ENCODE measurements at places on chromosomes 7 and 10. TPM values are rescaled to one million over a fixed set of nuclear protein-coding genes. Genes with fewer than 3 reads are reported as not detected.

MMS19 gene
- total RNA-seq = 60.0 TPM

ACTR3C gene
- total RNA-seq = 69.9 TPM

GRCh38 chr7:2668401-2668800 is 19.6 kb upstream of the AMZ1 start:
- no peak for DNase-seq

ANKRD1 gene
- total RNA-seq = 4.3 TPM

- no peak for DNase-seq
Observed at GRCh38 chr7:14478834-14479510, 423.6 kb downstream of the DGKB start.

AKR1C4 gene
- total RNA-seq = not detected

GRCh38 chr10:21368728-21369425 is 156.6 kb downstream of the SKIDA1 start:
- DNase-seq = no peak

DNA sequence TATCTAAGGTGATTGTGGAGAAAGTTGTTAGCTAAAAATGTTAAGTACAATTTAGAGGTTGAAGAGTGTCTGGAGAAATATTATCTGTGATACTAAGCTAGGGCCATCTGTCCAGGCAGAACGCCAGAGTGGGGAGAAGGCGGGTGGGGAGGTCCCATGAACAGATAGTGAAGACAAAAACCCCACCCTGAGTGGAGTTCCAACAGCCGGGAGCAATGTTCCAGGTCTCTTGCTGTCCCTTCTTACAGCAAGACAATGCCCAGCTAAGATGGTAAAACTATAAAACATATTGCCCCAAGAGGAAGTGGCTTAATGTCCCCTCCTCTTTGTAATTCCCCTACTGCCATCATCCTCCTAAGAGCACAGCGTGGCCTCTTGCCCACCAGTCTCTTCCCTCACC is 10.4 kb upstream of the IL15RA start:
- no peak for DNase-seq

DNA sequence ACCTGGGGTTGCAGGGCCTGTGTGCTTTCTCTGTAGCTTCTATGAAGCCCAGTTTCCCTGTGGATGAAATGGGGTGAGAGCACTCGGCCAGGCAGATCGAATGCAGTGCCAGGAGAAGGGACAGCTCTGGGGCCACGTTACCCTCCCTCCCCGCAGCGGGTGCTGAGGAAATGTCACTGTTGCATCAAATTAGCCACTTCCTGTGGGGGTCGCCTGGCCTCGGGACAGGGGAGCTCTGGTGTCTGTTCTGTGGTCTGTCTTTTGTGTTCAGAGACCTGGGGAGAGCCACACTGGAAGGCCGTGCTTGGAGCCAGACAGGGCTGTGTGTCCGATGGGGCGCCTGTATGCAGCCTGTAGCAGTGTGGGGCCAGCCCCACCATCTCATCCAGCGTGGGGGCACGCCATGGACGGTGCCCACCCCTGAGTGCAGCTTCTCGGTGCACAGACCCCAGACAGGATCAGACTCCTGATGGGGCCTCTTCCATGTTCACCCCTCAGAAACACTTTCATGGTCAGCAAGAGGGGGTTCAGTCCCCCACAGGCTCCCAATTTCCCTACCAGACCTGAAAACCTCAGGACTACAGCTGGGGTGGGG is 13.6 kb downstream of the TTYH3 start:
- no peak for DNase-seq

IFIT1B gene
- not detected for total RNA-seq

ZCWPW1 gene
- 3.3 TPM for total RNA-seq

- DNase-seq = peak; percentile 40
Observed at GRCh38 chr10:18610517-18610916, 40.9 kb downstream of the NSUN6 start.

CPN1 gene
- not detected for total RNA-seq

- no peak for DNase-seq
Observed at GRCh38 chr10:103580430-103580829, 86.9 kb downstream of the NEURL1 start.

DNA sequence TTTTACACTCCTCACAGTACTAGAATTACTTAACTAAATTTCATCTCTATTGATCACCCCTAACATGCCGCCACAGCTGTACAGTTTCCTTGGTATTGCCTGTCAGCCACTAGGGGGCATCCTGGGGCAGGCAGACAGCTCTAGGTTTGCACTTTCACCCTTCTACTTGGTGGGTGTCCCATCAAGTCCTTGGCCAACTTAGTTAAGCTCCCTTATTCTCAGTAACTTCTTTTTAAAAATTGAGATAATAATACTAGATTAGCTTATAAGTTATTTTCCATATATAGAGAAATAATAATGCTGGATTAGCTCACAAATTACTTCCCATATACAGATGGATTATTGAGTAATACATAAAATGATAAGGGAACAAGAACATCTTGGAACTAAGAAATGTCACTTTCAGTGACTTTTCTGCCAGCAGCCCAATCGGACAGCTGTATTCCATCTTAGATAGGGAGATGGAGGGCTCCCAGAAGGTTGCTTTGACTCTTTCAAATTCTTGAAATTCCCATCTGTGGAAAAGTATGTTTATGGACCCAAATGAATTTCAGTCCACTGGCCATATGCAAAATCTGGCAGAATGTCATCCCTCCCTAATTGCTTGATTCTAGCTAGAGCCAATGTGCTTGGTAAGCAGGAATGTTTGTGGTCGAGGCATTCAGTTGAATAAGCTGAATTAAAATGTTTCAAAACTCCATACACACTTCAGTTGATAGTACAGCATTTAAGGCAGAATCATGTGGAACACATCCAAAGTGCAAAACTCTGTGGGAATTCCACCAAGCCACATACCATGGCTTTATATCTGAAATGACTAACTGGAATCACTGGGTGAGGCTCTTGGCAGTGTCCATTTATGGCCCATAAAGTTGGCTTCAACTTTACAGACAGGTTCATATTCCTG is 309.7 kb downstream of the CSTF2T start:
- DNase-seq = peak; percentile 38

DNA sequence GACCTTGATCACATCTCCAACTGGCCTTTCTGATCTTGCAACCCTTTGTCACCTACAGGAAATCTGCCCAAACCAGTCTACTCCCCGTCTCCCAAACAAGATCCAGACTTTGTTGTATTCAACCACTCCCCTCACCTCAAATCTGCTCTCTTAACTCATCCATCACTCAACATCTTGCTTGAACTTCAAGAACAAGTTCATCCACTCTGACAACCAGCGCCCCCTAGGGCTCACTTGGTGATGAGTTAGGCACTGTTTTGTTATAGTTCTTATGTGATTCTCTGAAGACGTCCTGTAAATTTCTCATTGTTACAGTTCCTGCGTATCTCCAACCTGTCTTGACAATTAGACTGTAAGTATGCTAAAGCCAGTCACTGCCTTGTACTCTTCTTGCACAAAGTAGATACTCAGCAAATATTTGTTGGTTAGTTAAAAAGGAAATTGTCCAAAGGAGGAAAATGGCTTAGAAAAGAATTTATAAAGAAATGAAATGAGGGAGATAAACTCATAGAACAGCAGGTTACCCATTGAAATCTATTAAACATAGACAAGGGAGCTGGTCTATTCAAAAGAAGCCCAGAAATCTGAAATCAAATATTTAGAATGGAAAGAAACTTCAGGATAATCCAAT is 5.3 kb downstream of the FRMD4A start:
- peak; percentile 69 for DNase-seq

CDNF gene
- total RNA-seq = 1.3 TPM

- DNase-seq = no peak
Observed at GRCh38 chr7:141463986-141464385, 87.2 kb upstream of the AGK start.

GRCh38 chr7:155491812-155492211 is 33.9 kb downstream of the EN2 start:
- DNase-seq = no peak

CLDN3 gene
- 94.2 TPM for total RNA-seq

MMP21 gene
- not detected for total RNA-seq

DNA sequence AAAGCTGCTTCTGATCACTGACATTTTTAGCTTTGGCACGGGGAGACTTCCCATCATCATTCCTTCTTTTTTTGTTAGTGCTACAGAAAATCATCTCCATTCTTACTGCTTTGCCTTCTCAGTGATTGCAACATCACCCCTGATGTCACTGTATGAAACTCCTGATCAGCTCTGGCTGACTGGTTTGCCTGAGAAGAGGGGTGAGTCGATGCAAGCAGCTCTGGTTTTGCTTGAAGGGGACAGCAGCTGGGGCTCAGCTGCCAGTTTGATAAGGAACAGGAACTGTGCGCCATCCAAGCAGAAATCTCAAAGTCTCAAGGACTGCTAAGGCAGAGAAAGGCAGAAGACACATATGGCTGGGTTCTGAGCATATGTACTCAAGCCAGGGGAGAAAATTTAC is 808.5 kb upstream of the CELF2 start:
- DNase-seq = no peak

DNA sequence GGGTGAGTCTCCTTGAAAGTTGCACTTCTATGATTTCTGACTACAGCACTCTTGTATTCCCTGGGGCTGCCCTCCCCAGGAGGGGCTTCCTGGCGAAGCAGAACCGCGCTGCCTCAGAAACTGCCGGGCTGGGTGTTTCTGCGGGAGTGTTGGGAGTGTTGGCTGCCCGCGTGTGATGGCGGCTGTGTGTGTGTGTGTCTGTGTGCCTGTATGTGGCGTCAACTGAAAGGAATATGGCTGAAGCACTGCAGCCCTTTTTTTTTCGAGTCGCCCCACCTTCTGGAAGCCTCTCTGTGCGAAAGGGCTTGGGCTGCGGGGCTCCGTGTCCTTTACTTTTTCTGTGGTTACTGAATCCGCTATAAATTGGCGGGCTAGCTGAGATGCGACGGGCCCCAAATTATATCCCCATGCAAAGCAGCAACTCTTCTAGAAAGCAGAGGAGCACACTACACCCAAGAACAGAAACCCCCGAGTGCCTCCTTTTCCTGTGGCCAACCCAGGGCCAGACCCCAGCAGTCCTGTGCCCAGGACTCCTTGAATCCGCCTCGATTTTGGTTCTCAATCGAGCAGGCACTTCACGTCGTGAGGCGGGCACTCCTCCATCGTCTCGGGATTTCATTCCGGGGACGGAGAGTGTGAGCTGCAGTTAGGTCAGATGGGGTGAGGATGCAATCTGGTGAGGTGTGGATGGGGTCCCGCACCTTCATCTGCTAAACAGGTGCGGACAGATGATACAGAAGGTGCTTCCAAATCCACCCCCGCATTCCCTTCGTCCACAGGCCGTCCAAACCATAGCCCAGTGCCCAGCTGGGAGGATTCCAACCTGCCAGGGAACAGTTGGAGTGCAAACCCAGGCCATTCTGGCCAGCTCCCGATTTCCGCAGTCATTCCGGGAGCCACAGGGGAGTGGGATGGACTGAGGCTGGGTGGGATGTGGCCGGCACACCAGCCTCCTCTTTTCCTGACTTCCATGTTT is 22.5 kb upstream of the ZNF273 start:
- no peak for DNase-seq

ACSM6 gene
- total RNA-seq = 0.52 TPM

MACROH2A2 gene
- total RNA-seq = 0.99 TPM

- DNase-seq = no peak
Observed at GRCh38 chr10:112535531-112535951, 88.5 kb downstream of the VTI1A start.

DNA sequence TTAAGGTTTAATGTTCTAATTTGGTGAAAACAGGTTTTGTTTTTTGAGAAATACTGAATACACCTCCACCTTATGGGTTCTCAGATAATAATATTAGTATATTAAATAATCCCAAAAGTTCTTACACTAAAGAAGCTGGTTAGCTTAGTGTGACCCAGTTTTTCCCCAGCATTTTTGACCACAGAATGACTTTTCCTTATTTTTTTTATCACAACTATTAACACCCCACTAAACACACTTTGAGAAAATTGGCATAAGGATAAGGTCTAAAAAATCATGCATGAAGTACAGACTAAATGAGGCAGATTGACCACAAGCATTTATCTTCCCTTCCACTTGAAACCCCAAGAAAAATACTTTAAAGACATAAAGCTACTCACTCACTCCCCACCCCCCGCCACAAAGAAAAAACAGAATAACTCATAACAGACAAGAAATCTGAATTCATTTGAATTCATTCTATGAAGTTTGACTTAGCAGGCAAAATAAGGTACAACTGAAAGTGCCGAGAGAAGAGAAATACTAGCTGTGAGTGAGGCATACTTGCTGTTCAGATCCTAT is 49.7 kb upstream of the WNT16 start:
- no peak for DNase-seq

- peak; percentile 5 for DNase-seq
Observed at GRCh38 chr7:157667731-157668130, 330.9 kb downstream of the DNAJB6 start.

- peak; percentile 61 for DNase-seq
Observed at GRCh38 chr10:6348096-6348874, 145.6 kb downstream of the PFKFB3 start.

AKR1C2 gene
- total RNA-seq = 3.1 TPM

DNA sequence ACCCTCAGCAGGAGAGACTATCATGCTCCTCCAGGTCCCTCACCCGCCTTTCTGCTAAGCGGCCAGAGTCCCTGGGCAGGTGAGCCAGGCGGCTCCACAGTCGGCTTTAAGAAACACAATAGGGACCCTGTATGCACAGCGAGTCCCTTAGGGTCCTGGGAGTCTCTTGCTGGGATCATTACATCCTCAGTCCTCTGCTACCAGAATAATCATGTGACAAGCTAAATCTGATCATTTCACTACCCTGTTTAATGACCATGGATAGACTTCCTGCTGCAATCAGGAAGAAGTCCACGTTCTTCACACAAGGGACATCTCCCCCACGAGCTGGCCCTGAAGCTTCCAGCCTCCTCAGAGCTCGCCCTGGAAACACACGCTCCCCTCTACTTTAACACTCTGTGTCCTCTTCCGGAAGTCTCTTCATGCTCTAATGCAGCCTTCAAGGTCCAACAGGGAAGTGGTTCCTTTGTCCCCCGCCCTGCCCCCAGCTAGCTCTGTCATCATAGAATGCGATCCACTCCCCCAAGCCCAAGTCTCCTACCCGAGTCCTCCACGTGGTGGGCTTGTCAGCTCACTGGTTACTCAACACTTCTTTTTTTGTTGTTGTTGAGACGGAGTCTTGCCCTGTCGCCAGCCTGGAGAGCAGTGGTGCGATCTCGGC is 101.5 kb downstream of the RNF216 start:
- DNase-seq = peak; percentile 75

DNA sequence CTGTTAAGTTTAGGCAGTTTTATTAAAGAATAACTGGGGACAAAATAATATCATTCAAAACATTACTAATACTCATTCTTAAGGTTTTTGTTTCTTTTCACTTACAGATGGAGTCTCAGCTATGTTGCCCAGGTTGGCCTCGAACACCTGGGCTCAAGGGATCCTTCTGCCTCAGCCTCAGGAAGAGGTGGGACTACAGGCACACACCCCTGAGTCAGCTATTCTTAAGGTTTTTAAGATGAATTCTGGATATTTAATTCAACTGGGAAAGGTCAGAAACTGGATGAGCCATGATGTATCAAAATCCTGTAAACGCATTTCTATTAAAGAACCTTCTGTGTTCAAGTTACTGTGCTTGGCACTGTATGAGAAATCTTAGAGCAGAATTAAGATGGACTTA is 3.5 kb downstream of the OAT start:
- DNase-seq = no peak
